ENCODE measurements at places on chromosomes 2 and 18.

DNA sequence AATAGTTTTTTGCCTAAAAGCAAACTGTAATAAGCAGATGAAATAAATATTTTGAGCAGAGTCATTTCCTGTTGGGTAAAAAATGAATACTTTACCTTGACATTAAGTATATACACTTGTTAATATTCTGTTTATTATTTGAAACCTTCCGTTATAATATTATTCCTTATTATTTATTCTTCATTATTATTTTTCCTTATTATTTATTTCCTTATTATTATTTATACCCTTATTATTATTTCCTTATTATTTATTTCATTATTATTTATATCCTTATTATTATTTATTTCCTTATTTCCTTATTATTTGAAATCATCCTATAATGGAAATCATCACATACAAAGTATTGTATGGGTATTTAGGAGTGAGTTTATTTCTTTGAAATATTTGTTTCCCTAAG is 232.2 kb upstream of the RBBP8 start:
- DNase-seq, result no peak

DNA sequence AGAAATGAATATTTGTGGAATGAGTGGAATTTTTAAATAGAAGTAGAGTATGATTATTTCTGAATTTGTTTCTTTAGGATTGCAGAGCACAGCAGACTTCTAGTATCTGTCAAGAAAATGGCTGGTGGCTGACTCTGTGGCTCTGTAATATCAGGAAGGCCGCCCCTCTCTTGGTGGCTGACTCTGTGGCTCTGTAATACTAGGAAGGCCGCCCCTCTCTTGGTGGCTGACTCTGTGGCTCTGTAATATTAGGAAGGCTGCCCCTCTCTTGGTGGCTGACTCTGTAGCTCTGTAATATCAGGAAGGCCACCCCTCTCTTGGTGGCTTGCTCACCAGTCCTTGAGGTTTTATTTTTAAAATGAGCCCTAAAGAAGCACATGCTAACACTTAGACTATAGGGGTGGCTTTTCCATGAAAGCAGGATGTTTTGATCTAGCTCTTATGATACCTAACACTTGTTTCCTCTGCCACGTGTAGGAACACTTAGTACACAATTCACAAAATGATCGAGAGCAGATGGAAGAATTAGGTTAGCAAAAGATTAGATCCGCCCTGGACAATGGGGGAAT is 85.1 kb upstream of the TTC39C start:
- no peak for DNase-seq

GRCh38 chr18:55927831-55928230 is 339.8 kb upstream of the TCF4 start:
- no peak for DNase-seq

GRCh38 chr2:180255981-180256380 is 248.9 kb upstream of the CWC22 start:
- DNase-seq, result no peak

- DNase-seq, result no peak
These were observed 287.7 kb upstream of the GCFC2 start for GRCh38 chr2:75998451-75998850.

- no peak for DNase-seq
These were observed 12.9 kb upstream of the NMI start for GRCh38 chr2:151302404-151302803.
